Foreskin melanocyte (primary cell): ENCODE measurements at places on chromosomes 4 and X.

DNA sequence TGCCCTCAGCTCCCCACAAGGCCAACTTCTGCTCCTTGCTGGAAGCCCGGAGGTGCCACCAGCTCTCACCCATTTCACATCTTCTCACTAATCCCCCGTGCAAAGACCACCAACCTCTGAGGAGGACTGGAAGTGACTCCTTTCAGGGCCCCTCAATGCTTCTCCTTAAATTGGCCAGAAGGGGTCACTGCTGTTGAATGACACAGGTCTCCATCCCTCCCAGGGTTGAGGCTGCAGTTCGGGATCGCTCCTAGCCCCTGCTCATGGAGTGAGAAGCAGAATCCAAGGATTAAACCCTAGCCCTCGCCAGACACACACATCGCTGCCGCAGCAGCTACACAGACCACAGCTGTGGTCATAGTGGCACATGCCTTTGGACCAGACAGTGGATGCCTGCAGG is 279.5 kb upstream of the TAPT1 start:
- DNase-seq = no peak

DNA sequence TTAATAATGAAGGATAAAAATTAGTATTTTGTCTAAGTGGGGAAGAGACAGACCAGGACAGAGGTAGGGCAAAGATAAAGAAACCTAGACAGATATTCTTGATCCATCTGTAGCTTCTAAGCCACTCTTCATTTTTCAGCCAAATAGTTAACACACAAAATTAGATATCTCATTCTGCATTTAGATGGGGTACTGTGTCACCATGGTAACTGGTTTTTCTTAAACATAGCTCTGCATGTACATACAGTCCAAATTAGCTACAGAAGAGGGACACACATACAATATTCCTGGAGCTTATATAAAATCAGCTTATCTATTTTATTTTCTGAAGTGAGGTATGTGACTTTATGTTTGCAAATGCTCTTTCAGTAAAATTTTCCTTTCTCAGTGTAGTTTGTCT is 393.7 kb downstream of the PPP3CA start:
- DNase-seq = no peak

- no peak for DNase-seq
These were observed 28.5 kb downstream of the PJA1 start for GRCh38 chrX:69136546-69137331.

DNA sequence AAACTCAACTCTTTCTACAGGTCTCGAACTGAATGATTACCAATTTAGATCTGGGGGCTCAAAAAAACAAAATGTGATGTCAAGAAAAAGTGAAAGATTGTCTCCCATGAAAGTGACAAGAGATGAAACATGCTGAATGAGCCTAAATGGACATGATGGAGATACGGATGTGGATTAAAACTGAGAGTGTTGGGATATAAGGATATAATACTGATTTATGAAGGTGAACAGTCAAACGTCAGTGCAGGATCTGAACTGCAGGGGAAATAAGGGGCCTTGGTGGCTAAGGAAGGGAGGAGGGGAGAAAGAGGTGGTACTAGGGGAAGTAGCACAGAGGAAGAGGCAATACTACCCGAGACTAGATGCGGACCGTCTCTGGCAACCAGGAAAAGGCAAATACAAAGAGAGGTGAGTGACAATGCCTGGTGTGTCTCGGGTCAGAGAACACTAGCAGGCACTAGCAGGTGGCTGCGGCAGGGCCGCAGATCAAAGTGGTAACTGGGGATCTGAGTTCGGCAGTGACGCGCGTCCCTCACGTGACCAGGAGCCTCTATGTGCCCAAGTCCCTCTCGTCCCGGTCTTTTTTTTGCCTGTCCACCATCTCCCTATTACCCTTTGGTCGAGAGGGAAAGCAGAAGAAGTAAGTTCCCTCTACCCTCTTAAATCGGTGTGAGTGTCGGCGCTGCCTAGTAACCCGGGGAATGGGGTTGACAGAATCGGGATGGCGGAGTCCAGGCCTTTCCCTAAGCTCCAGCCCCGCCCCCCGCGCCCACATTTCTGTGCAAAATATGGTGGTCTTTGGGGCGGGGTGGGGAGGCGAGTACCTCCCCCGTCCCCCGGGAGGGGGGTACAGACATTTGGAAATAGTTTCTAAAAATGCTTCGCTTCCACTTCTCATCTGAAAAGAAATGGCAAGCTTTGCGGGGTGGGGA is at the start of gene TCEAL1:
Gene TCEAL1 (plus strand): TSS at position 590 of the 932 bp plus-strand sequence. CDS start 942 bp downstream, outside the sequence.
- no peak for DNase-seq

- peak; percentile 12 for DNase-seq
These were observed 13.0 kb upstream of the TMEM156 start for GRCh38 chr4:39044956-39045826.

- peak; percentile 90 for DNase-seq
These were observed 97.0 kb upstream of the LNX1 start for GRCh38 chr4:53688186-53688790.

- DNase-seq = no peak
These were observed 36.9 kb upstream of the MAN2B2 start for GRCh38 chr4:6538111-6538510.

GRCh38 chrX:5236749-5237148 is 991.9 kb downstream of the NLGN4X start:
- DNase-seq = no peak
